Fibroblast of skin of right quadriceps (primary cell): ENCODE measurements at places on chromosomes 7 and 10.

GRCh38 chr10:21720090-21720489, 186.1 kb downstream of the MLLT10 start:
- DNase-seq = no peak

DNA sequence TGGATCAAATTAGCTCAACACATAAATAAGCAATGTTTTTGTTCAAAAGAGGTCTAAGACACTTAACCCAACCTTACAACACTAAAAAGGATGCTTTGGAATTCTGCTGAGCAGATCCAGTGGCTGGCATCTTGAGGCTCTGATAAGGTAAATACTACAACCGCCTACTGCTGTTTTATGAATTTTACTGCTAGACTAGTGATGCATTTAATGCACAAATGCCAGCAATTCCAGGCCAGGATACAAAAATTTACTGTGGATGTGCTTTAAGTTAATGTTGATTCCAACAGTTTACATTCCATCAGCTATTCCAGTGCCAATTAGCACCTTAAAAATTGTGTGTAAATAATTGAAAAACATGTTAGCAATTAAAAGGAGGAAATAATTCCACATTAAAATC, 261.3 kb downstream of the PARD3 start:
- DNase-seq = no peak

DNA sequence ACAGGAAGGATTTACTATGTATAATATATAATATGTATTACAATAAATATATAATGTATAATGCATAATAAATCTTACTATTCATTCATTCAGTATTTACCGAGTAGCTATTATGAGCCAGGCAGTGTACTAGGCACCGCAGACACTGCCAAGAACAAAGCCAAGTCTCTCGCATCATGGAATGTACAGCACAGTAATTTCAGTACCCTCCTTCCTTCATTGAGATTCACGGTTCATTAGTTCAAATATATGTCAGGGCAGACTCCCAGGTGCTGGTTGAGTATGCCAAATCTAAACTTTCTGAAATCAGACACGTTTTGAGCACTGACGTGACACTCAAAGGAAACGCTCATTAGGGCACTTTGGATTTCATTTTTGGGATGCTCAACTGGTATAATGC, 9.1 kb downstream of the USP6NL start:
- no peak for DNase-seq

DNA sequence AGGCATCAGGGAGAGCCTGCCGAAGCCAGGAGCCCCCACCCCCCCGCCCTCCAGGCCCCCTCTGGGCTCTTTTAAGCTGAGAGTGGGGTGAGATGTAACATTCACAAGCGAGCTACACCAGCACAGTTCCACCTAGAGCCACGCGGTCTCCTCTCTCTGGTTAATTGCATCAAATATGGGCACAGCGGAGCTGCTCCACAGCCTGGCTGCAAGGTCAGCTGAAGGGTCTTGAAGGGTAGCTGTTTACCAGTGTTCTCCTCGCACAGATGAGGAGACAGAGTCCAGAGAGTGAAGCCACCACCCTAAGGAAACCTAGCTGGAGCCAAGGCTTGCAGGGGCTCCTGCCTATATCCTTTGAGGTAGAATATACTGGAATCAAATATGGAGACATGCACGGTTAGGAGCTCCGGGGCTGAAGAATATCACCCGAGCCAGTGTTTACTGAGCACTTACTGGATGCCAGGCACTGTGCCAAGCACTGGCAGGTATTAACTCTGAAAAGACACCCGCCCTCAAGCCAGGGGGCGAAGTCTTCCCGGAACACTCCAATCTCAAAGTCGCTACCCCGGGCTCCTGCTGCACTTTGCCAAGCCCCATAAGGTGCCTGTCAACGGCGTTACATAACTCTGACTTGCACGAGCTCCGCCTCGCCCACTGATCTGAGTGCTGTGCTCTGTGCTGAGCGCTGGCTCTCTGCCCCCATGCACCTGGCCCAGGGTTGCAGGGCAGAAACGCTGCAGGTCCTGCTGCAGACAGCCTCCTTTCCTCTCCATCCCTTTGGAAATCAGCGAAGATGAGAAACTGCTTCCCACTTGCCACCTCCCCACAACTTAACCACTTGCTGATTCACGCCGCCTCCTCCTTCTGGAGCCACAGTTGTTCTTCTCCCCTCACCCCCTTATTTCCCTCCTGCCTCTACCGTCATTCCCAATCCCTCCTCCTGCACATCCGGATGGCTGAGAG, 5.4 kb downstream of the CHST15 start:
- peak; percentile 7 for DNase-seq

- DNase-seq = peak; percentile 59
These were observed 10.2 kb upstream of the PPP1R3C start for GRCh38 chr10:91642831-91643692.

DNA sequence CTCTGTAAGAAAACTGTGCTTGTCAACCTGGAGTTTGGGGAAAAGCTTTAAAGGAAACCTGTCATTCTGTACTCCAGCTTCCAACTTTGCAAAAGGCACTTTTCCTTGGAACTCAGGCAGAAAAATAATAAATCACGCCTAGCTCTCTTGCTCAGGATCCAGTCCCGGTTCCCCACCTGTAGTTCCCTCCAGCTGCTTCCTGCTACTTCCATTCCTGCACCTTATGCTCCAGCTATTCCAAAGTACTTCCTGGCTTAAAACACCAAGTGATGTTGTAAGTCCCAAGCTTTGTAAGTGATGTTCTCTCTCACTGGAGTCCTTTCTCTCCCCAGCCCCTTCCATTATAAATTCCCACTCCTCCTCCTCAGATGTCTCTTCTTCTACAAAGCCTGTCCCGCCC, 98.6 kb downstream of the GRM8 start:
- DNase-seq = no peak

DNA sequence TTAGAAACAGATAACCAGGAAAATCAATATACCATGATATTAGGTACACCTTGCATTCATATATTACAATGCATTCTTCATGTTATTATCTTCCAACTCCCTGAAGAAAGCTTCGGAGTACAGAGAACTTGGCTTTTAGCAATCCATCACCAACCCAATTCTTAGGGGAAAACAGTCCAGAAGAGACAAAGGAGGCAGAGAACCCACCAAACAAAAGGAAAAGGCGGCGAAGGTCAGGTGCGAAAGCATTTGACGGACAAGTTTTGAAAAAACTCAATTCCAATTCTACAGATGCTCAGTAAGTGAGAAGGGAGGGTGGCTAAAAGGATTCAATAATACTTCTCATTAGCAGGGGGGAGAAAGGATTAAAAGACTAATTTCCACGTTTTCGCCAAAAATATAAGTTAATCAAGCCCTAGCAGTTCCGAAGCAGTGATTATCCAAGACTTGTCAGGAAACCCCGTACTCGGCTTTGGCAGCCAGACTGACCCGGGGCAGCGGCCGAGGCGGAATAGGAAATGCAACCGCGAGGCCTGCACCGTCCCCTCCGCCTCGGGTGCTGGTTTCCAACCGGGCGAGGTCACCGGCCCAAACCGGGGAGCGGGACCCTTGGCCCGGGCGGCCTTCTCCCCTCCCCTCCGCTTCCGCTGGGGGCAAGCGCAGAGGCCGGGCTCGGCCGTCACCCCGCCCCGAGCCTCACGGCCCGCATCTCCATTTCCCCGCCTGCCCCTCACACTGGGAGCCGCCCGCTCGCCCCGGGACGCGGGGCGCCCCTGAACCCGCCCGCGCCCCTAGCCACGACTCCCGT, 747 bp downstream of the GDI2 start:
- DNase-seq = peak; percentile 3

- DNase-seq = no peak
These were observed 96.6 kb downstream of the ANKRD30A start for GRCh38 chr10:37222046-37222445.

DNA sequence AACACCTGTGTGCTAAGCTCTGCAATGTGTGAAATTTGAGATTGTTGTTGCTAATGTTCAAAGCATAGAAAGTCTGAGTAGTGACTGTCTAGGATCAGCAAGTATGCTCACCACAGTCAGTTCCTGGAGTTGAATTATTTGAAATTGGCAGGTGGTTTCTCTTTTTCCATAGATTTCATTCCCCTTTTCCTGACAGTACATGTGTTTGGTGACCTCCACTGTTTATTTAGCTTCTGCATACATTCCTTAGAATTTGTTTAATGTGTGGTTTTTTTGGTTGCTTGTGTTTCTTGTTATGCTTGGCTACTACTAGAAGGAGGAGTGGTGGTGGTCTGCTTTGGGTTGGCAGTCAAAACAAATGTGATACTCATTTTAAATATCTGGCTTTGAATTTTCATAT, 52.3 kb downstream of the FOXP2 start:
- DNase-seq = peak; percentile 22

DNA sequence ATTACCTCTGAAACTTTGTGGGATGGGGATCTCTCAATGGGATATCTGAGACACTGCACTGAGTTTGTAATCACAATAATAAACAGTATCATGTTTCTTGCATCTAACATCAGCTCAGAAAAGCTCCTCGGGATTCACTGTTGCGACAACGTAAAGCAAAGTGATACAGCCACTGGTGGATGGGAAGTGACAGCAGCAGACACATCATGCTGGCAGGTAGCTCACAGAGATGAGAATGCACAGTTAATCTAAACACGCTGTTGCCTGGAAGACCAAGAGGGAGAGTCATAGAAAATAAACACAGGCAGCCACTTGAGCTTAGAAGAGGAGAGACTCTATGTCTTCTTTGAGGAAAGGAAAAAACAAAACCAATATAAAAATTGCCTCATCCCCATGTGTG, 513.8 kb downstream of the MAGI2 start:
- no peak for DNase-seq

DNA sequence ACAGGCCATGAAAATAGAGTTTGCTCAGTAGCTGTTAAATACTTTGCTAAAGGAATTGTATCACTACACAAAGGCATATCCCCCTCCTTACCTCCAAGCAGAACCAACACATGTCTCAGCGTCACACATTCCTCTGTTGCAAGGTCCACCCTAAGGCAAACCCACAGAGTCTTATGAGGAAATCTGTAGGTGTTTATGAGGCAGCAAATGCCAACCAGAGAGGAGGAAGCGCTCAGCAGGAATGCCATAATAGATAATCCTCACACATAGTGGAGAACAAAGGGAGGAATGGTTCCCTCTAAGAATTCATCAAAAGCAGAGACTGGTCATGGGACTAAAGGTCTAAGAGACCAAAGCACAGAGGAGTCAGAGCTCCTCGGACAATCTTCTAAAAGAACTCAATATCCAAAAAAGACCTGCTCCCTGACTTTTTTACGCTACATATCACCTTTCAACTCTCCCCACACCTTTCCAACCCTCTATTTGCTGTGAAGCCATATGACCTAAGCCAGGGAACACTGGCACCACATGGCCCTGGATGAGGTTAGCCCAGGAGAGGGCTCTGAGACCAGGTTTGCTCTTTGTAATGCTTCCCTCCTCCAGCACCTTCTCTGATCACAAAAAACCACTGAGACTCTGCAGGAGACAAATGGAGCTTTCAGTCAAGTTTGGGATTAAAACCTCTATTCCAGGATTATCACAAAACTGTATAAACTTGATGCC, 7.3 kb downstream of the SLC25A13 start:
- DNase-seq = peak; percentile 20

DNA sequence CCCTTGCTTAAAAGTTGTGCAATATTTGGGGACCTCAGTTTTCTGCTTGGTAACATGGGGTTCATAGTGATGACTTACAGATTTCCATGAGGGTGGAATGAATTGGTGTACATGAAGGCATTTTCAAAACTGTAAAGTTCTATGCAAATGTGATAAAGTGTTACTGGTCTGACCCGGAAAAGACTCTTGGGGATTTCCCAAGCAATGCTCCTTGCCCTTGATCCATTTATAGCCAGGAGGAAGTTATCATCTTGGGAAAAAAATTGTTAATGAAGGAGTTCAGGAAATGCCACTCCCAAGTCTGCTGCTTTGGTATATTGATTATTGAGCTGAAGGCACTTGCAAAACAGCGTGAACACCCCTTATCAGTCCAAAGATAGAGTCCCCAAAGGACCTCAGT, 96.3 kb upstream of the ZPBP start:
- no peak for DNase-seq

DNA sequence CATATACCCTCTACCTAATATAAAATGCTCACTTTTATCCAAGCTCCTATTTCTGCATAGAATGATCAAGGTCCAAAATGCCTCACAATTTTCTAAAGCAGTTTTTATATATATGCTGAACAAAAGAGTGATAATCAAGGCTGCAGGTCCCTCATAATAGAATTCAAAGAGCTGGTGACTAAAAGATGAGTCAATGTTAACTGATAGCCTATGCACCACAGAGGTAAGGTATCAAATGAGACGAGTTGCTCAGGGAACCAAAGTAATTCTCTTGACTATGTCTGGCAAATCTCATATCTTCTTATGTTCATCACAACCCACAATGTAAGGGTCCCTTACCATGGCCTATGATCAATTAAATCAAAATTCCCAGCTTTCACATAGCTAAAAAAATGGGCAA, 15.2 kb downstream of the PDZD8 start:
- DNase-seq = no peak

- DNase-seq = no peak
These were observed 29.9 kb downstream of the KAZALD1 start for GRCh38 chr10:101091546-101092290.

DNA sequence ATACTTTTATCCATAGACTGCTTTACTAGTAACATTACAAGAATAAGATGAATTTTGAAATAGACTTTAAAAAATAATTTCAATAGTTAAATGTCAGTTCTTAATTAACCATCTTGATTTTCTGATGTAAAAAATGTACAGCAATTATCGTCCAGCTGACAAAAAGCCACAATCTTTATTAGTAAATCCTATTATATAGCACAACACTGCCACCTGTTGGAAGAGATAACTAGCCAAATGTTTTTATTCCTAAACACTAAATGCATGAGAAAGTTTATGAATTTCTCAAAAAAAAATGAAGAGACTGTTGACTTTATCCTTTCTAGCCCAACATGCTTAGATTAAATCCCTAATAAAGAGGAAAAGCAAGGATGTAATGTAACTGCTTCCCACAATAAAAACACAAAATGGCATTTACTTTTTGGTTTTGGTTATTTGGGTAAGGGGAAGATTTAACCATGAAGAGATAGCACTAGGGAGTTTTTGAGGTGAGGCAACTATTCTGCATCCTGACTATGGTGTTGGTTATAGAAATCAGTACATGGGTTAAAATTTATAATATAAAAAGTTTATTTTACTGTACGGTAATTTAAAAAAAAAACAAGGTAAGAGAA, 8.0 kb downstream of the COA1 start:
- peak; percentile 61 for DNase-seq
